CD8-positive, alpha-beta memory T cell (primary cell): ENCODE measurements at places on chromosomes 1 and 21. TPM values are rescaled to one million over a fixed set of nuclear protein-coding genes. Genes with fewer than 3 reads are reported as not detected.

- DNase-seq: no peak
- no peak overlapping the region for H3K4me3 ChIP-seq
- no peaks in the 10 kb centered on the region for H3K27me3 ChIP-seq
Measured at GRCh38 chr1:172755099-172755498, 96.2 kb downstream of the FASLG start.

DNA sequence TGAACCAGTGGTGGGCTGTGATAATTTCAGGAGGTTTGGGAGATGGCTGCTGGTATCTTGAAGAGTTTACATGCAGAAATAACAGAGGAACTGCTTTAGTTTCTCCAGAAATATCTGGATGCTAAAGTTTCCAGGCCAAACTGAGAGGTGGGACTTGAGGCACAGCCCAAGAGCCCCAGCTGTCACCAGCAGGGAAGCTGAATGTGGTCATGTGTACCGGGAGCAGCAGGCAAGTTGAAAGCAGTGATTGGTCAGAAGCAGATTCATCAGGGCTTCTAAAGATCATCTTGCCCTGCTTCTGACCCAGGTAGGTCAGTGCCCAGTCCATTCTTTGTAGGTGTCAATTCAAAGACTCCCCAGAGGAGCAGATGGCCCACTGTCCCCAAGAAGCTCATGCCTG is 7.9 kb upstream of the RPTN start:
- no peaks in the 10 kb centered on the region for H3K27me3 ChIP-seq
- H3K27ac ChIP-seq: no peak overlapping the region
- H3K4me1 ChIP-seq: no peaks in the 10 kb centered on the region
- H3K36me3 ChIP-seq: no peaks in the 10 kb centered on the region

DNA sequence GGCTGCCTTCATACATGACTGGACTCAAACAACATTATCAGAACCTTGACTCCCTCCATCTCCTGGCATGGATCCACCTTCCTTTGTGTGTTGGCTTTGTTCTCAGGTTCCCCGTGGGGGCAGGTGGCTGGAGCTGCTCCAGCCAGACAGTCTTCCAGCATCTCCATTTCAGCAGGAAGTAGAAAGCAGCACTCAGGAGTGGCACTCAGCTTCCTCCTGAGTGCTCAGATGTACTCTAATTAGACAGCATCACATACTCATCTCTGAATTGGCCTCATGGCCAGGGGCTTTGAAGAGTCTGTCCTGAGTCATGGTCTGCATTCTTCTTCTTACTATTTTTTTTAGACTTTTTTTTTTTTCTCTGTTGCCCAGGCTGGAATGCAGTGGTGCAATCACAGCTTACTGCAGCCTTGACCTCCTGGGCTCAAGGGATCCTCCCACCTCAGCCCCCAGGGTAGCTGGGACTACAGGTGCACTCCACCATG is 27.9 kb downstream of the OVAAL start:
- no peaks in the 10 kb centered on the region for H3K27me3 ChIP-seq
- no peaks in the 10 kb centered on the region for H3K36me3 ChIP-seq
- no peak overlapping the region for H3K4me3 ChIP-seq
- no peaks in the 10 kb centered on the region for H3K4me1 ChIP-seq

DNA sequence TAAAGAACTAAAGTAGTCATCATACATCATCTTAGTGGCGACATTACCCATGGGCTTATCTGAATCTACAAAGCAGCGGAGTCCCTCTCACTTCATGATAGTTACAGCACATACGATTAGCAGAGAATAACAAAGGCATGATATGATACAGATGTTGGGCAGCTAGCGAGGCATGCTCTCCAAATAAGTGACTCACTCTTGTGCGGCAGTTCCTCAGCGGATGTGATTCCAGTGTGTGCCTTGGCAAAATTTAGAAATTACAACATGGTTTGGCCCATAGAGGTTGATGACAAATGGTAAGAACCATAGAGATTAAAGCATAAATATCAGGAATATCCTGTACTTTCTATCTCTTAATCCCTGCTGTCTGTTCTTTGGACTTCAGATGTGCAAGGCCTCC is 48.1 kb upstream of the PAXBP1 start:
- no peak overlapping the region for H3K27ac ChIP-seq
- H3K4me3 ChIP-seq: no peak overlapping the region
- no peak for DNase-seq

DNA sequence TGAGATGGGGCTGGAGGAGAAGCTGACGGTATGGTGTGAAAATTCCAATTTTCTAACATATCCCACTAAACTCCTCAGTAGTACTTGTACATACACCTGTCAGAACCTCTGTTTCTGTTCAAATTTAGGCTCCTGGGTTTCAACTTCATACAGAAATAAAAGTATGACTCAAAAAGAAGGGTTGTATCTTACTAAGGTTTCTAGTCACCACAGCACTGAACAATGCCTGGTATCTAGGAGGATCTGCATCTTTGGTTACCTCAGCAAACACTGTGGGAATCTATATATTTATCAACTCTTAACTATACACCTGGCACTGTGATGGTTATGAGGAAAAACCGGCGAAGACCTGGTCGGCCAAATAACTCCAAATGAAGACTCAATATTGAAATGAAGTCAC is 13.8 kb downstream of the RBM34 start:
- H3K36me3 ChIP-seq: peaks cover 34% of the 10 kb centered on the region
- H3K4me3 ChIP-seq: no peak overlapping the region
- no peaks in the 10 kb centered on the region for H3K27me3 ChIP-seq
- H3K27ac ChIP-seq: no peak overlapping the region

DNA sequence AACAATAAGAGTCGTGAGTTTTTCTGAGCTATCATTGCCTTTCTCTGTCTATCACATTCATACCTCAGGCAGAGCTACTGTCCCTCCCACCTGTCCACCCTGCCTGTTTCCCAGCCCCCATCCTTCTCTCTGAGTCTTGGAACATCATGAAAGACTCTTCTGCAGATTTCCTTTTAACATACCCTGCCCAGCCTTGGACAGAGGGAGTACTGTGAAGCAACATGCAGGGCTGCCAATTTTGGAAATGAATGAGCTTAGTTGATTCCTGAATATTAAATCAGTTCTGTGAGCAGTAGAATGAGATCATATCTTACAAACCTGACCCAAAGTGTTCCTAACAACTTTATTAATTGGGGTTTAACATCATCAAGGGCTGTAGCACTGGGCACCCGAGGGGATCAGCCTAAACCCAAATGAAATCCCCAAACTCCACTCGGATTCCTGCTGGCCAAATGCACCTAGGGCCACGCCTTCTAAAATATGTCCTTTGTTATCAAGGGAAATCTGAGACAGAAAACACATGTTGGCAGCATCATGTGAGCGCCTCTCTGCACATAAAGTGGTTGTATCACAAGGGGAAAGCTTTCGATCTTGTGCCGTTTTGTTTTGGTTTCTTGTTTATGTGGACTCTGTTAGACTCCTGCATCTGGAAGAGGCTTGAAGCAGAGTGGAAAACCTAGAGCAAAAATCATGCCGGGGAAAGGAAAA is 357.6 kb downstream of the KIF26B start:
- H3K27ac ChIP-seq: no peak overlapping the region
- no peak for DNase-seq
- no peaks in the 10 kb centered on the region for H3K4me1 ChIP-seq
- H3K36me3 ChIP-seq: no peaks in the 10 kb centered on the region

GRCh38 chr1:161994175-161994668 is 29.4 kb downstream of the OLFML2B start:
- H3K27ac ChIP-seq: no peak overlapping the region
- no peak overlapping the region for H3K4me3 ChIP-seq
- no peaks in the 10 kb centered on the region for H3K4me1 ChIP-seq
- H3K36me3 ChIP-seq: no peaks in the 10 kb centered on the region
- H3K27me3 ChIP-seq: no peaks in the 10 kb centered on the region
- no peak for DNase-seq

GRCh38 chr1:52474807-52475206 is 70.4 kb downstream of the PRPF38A start:
- no peaks in the 10 kb centered on the region for H3K4me1 ChIP-seq
- no peak overlapping the region for H3K4me3 ChIP-seq
- peaks cover 12% of the 10 kb centered on the region for H3K36me3 ChIP-seq
- DNase-seq: no peak

- no peaks in the 10 kb centered on the region for H3K36me3 ChIP-seq
- no peak overlapping the region for H3K4me3 ChIP-seq
- no peak for DNase-seq
- H3K27ac ChIP-seq: no peak overlapping the region
- H3K27me3 ChIP-seq: no peaks in the 10 kb centered on the region
- H3K4me1 ChIP-seq: no peaks in the 10 kb centered on the region
Measured at GRCh38 chr1:59477286-59477685, 180.4 kb downstream of the FGGY start.

GRCh38 chr1:177561436-177561835 is 390.7 kb downstream of the BRINP2 start:
- no peak for DNase-seq
- H3K27me3 ChIP-seq: no peaks in the 10 kb centered on the region
- H3K4me1 ChIP-seq: no peaks in the 10 kb centered on the region
- no peak overlapping the region for H3K27ac ChIP-seq

- H3K36me3 ChIP-seq: peaks cover 25% of the 10 kb centered on the region
- H3K4me1 ChIP-seq: peaks cover 54% of the 10 kb centered on the region
- no peaks in the 10 kb centered on the region for H3K27me3 ChIP-seq
- peak; percentile 45 for DNase-seq
- peak overlapping the region; percentile 86 for H3K4me3 ChIP-seq
- H3K27ac ChIP-seq: peak overlapping the region; percentile 98
Measured at GRCh38 chr1:228142701-228143136, 2.6 kb downstream of the GUK1 start.

The WLS gene
- not detected for polyA plus RNA-seq

The OPTC gene
- polyA plus RNA-seq: not detected

The MSH4 gene
- not detected for polyA plus RNA-seq

The LRRC53 gene
- polyA plus RNA-seq: not detected

The SPOCD1 gene
- polyA plus RNA-seq: not detected

The BRINP2 gene
- polyA plus RNA-seq: not detected

The CYYR1 gene
- not detected for polyA plus RNA-seq

The KISS1 gene
- not detected for polyA plus RNA-seq
